ENCODE measurements at places on chromosomes 16 and 17.

DNA sequence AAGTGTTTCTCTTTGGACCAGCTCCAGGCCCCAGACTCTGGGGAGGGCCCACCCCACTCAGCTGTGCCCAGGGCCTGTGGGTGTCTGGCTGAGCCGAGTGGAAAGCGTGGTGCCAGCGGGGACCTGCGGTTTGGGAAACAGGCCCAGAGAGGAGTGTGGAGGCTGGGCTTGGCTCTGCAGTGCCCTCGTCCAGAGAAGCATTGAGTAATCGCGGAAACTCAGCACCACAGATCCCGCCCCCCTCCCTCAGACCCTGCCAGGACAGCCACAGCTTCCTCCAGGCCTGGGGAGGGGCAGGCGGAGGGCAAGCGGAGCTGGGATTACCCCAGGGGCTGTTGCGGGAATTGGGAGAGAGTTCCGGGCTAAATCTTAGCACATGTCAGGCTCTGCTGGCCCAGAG, 14.6 kb upstream of the PITPNA start:
- DNase-seq, result no peak

- DNase-seq, result no peak
Measured at GRCh38 chr17:69059458-69060175, 1.1 kb downstream of the ABCA9 start.

DNA sequence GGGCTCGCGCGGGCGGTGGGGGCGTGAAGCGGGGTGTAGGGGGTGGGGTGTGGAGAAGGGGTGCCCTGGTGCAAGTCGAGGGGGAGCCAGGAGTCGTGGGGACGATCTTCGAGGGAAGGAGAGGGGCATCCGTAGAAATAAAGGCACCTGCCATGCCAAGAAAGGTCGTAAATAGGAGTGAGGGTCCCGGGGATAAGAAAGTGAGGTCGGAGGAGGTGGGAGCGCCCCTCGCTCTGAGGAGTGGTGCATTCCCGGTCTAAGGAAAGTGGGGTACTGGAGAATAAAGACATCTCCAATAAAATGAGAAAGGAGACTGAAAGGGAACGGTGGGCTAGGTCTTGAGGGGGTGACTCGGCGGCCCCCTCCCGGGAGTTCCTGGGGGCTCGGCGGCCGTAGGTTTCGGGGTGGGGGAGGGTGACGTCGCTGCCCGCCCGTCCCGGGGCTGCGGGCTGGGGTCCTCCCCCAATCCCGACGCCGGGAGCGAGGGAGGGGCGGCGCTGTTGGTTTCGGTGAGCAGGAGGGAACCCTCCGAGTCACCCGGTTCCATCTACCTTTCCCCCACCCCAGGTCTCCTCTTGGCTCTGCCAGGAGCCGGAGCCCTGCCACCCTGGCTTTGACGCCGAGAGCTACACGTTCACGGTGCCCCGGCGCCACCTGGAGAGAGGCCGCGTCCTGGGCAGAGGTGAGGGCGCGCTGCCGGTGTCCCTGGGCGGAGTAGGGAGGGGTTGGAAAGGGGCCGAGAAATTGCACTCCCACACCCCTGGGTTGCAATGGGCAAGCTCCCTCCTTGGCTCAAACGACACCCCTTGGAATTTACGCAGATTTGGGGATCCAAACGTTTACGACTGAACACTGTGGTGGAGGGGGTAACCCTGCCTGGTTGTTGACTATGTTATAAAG, 888 bp downstream of the CDH1 start:
- DNase-seq, result no peak

- DNase-seq, result no peak
Measured at GRCh38 chr16:85360323-85361277, 248.3 kb upstream of the CIBAR2 start.

GRCh38 chr16:27156579-27156978, 46.7 kb upstream of the KDM8 start:
- no peak for DNase-seq

Data from activated naive CD4-positive, alpha-beta T cell treated with Interleukin-2 at 50 U/mL for 16 hours (primary cell).